ENCODE measurements at places on chromosomes 3 and 15.

- DNase-seq: no peak
These were observed 100.6 kb upstream of the IGF1R start for GRCh38 chr15:98547741-98548138.

- no peak for DNase-seq
These were observed 119.9 kb downstream of the MBNL1 start for GRCh38 chr3:152388631-152389030.

DNA sequence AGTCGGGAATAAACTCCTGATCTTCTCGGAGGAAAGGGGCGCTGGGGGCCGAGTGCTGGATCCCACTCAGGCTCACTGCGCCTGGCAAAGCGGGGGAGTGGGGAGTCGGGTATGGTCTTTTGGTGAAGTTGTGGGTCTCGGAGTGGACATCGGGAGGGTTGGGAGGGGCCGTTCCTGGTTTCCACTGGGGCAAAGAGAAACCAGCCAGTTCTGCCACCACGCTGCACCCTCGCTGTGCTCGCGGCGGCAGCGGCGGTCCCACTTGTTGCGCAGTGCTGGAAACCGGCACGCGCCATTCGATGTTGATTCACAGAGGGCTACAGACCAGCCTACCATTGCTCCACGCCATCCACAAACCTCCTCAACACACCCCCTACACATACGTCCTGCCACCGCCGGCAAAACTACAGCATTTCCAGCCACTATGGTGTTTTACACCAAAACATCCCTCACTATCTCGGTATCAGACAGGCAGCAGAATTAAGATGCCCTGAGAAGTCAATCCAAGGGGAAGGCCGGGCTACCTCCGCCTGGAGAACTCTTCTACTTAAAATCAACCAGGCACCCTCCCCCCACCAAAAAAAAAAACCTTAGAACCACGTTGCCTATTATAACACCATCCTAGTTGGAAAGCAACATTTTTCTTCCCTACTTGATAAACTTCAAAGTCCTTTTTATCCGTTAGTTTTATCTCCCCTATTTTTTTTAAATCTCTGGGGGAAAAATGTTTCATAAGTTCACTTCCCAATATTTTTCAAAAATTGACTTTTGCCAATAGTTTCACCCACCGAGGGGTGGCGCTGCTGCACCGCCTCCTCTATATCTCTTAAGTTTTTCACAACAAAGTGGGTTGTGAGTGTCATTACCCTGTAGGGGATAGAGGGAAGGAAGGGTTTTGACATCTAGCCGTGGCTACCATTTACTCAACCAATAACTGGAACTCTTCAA, 3.6 kb downstream of the BCL6 start:
- DNase-seq: no peak

- DNase-seq: no peak
These were observed 519.6 kb downstream of the NTRK3 start for GRCh38 chr15:87736891-87737389.

GRCh38 chr3:197174927-197175326, 123.5 kb downstream of the DLG1 start:
- no peak for DNase-seq
